Body of pancreas (tissue), 4 donors: ENCODE measurements at places on chromosomes 3 and 15. TPM values are rescaled to one million over a fixed set of nuclear protein-coding genes. Genes with fewer than 3 reads are reported as not detected.

Gene NAALADL2
- total RNA-seq: 6.2 TPM

Gene CCDC80
- 25.1 TPM for total RNA-seq

DNA sequence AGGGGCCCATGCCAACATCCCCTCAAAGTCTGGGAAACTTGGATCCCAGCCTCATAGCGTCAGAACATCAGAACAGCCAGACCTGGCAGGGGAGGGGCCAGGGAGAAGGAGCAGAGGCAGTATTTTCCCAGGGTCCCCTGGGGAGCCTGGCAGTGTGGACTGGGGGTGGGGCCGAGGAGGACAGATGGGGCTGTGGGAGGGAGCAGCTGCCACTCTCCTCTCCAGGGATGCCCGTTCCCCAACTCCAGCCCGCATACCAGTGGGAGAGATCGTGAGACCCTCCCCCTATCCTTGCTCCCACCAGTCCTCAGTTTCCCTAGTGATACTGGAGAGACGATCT, 6.5 kb upstream of the DNAJB8 start:
- peak; percentile 72 for DNase-seq

- no peak for DNase-seq
These were observed 42.0 kb downstream of the RASA2 start for GRCh38 chr3:141528800-141529199.

DNA sequence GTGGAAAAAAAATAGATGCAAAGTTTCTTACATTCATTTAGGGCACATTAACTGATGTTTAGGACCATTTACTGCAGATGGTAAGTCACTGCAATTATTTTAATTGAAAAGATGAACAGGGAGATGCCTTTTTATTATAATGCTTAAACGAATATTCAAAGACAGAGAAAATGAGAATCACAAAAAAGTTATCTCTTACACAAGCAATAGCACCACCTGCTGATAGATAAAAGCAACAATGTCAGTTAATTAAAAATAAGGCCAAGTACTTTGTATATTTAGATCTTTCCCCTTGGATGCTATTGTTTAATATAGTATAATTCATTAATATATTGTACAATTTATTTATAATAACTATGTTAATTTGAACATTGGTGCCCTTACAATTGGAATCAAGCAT, 55.9 kb downstream of the IFT80 start:
- no peak for DNase-seq
